ENCODE measurements at places on chromosomes 12 and 14. TPM values are rescaled to one million over a fixed set of nuclear protein-coding genes. Genes with fewer than 3 reads are reported as not detected.

The HOXC4 gene
- not detected for total RNA-seq

The AMDHD1 gene
- total RNA-seq: 1.1 TPM

The LALBA gene
- not detected for total RNA-seq

The ANO2 gene
- total RNA-seq: not detected

The POTEG gene
- not detected for total RNA-seq

The PPP1R36 gene
- total RNA-seq: not detected

DNA sequence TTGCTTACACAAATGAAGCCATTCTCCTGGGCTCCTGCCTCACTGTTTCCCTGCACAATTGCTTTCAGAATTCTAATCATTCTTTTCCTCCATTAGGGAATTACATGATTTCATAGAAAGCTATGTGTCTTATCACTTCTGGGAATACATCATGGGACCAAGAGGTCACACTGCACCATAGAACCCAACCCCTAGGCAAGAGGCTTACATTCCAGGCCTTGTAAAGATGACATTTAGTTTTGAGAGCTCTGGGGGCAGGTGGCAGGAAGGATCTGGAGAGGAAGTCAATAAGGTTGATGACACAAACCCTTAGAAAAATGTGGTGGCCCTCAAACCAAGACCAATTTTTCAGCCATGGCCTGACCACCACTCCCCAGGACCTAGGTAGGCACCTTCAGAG lies 57.1 kb downstream of the NUAK1 start:
- no peak overlapping the region for H3K27ac ChIP-seq
- peaks cover 69% of the 10 kb centered on the region for H3K27me3 ChIP-seq
- no peaks in the 10 kb centered on the region for H3K36me3 ChIP-seq
- H3K4me1 ChIP-seq: no peaks in the 10 kb centered on the region

DNA sequence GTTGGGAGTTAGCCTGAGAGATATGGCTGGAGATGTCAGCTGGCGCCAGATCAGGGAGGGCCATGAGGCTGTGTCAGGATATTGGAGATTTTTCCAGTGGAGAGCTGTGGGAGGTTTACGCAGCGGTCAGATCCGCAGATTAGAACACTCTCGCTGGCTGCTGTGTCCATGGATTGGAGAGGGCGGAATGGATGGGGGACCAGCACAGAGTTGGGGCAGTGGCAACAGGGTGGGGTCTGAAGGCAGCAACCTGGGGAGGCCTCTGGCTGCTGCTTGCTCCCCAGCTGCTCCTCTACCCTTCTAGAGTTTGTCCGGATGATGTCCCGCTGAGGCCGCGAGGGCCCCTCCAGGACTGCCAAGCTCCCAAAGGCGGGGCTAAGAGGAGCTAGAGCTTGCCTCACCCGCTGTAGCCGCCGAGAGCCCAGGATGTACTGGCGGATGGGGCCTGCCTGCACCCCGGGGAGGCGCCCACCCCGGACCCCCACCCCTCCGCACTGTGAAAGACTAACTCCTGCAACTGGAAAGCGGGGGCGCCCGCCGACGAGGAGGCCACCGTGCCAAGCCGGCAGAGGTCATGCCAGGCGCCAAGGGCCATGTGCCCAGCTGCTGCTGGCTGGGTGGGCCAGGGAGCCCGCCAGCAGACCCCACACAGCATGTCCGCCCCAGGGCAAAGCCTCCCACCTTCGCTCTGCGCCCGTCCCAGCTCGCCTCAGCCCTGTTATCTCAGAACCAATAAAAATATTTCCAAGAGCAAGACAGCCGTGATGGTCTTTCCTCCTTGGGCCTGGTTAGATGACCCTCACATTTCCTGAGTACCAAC lies 20.2 kb upstream of the MLEC start:
- no peak for DNase-seq
- no peaks in the 10 kb centered on the region for H3K4me1 ChIP-seq
- H3K36me3 ChIP-seq: peaks cover 2% of the 10 kb centered on the region
- no peak overlapping the region for H3K4me3 ChIP-seq

DNA sequence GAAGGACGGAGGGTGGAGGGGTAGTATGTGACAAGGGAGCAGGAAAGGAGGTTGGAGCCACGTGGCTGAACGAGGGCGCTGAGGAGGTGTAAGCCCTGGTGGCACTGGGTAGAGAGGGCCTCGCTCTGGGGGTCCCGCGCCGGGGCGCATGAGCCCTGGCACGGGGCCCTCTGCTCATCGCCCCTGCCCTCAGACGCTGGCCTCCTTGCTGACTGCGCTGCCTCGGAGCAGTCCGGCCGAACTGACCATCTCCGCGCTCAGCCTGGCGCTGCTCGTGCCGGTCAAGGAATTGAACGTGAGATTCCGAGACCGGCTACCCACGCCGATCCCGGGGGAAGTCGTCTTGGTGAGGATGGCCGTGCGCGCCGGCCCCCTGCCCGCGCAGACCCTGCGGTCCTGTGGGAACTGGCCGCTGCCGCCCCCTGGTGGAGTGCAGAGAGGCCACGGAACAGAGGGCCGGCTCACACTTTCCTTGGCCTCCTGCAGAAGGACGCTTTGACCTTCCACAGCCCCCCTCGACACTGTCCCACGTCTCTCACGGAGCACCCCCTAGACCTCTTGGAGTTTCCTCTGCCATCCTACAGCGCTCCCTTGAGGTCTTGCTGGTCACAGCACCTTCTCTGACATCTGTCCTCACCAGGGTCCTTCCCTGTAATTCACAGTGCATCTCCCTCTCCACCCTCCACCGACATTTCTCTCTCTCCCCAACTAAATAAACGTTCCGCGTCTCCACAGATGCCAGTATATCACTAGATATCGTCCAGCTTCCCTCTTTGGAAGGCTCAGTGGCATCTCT lies 10.5 kb downstream of the ARHGEF25 start:
- peak; percentile 39 for DNase-seq
- peaks cover 16% of the 10 kb centered on the region for H3K36me3 ChIP-seq
- no peak overlapping the region for H3K27ac ChIP-seq
- peak overlapping the region; percentile 92 for H3K4me3 ChIP-seq
- H3K27me3 ChIP-seq: peaks cover 96% of the 10 kb centered on the region

GRCh38 chr14:63960926-63961567 lies 108.2 kb downstream of the SYNE2 start:
- no peak for DNase-seq
- H3K36me3 ChIP-seq: no peaks in the 10 kb centered on the region
- no peaks in the 10 kb centered on the region for H3K27me3 ChIP-seq
- peaks cover 2% of the 10 kb centered on the region for H3K4me1 ChIP-seq

DNA sequence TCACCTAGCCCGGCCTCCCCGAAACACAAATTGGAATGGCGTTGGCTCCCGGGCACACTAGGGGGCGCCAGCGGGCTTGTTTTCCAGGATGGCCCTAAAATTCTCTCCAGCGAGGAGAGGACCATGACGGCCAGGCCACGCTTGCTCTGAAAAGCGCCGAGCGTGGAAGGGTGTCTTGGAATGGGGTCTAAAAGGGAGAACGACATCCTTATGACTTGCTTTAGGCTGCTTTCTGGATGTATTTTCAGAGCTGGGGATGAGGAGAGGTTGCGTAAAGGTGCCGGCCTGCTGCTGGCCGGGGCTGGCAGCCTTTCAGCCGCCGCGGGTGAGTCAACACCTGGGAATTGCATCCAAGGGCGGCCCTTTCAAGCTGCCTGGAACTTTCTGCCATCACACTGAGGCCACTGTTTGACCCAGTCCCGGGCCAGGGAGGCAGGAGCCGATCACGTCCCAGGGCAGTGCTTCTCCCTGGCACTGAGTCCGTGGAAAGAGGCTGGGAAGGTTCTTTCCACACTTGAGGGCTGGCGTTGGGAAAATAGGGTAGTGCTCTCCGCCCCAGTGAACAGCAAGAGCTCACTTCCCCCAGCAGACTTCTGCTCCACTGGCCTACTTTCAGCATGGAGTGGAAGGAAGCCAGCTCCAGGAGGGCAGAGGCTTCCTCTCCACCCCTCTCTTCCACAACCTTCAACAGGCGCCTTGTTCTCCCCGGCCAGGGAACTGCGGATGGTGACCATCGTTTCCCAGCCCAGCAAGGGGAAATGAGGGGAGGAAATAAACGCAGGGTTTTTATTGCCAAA lies 216.2 kb downstream of the TTC8 start:
- peak overlapping the region; percentile 50 for H3K4me3 ChIP-seq
- H3K4me1 ChIP-seq: peaks cover 5% of the 10 kb centered on the region
- H3K27me3 ChIP-seq: peaks cover 37% of the 10 kb centered on the region
- DNase-seq: peak; percentile 53

DNA sequence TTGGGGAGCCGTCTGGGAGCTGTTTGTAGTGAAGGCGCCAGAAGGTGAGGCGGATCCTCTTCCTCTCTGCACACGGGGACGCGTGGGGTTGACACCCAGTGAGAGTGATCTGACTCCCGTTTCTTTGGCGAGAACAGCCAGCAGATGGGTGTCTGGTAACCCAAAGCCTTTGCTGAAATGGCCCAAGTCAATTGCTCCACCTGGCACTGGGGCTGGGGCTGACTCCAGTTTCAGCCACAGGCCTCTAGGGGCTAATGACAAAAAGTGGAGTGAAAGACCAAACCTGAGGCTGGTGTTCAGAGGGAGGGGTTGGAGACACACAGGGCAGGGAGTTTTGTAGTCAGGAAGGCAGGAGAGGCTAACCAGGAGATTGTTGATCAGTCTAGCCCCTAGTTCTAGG lies 87.0 kb downstream of the FRMD6 start:
- H3K4me3 ChIP-seq: no peak overlapping the region
- H3K27ac ChIP-seq: no peak overlapping the region
- H3K4me1 ChIP-seq: peaks cover 9% of the 10 kb centered on the region
- H3K36me3 ChIP-seq: peaks cover 3% of the 10 kb centered on the region

DNA sequence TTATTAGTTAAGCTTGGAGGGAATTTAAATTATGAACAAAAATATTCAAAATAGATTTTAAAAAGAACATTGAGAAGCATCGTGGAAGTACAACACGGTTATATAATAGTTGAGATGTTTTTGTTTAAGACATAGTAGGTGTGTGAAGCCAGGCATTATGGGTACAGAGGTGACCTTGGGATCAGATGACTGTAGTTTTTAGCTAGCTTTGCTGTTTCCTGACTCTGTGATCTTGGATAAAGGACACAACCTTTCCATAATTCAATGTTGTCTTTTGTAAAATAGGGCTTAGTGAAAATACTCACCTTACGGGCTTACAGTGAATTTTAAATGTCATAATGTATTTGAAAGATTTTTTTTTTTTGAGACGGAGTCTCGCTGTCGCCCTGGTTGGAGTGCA lies 239.7 kb downstream of the SLC2A13 start:
- H3K4me1 ChIP-seq: no peaks in the 10 kb centered on the region
- no peak overlapping the region for H3K4me3 ChIP-seq
- H3K27ac ChIP-seq: no peak overlapping the region
- no peaks in the 10 kb centered on the region for H3K36me3 ChIP-seq

DNA sequence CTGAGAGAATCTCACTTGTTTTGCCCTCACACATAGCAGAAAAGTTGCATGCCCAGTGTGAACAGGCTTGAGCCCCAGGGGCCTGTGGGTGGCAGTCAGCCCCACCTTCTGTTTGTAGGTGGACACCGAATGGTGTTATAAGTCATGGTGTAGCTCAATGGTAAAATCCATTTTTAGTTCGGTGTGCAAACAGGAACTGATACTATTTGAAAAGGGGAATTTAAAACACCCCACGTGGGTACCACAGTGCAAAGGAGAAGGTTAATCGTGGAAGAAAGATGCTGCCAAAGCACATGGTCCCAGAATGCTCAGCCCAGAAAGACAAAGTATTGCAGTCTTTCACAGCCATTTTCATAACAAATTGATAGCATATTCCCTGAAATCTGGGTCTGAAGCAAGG lies 71.8 kb upstream of the GZMB start:
- H3K4me3 ChIP-seq: no peak overlapping the region
- DNase-seq: no peak

- no peak overlapping the region for H3K4me3 ChIP-seq
- no peaks in the 10 kb centered on the region for H3K27me3 ChIP-seq
- no peak overlapping the region for H3K27ac ChIP-seq
- no peaks in the 10 kb centered on the region for H3K4me1 ChIP-seq
Measured at GRCh38 chr14:56261046-56261445, 142.8 kb downstream of the PELI2 start.

GRCh38 chr12:6963016-6963731 lies 7.3 kb downstream of the PHB2 start:
- DNase-seq: no peak
- H3K4me3 ChIP-seq: peak overlapping the region; percentile 28
- H3K27me3 ChIP-seq: no peaks in the 10 kb centered on the region
- H3K27ac ChIP-seq: peak overlapping the region; percentile 98
- H3K36me3 ChIP-seq: peaks cover 6% of the 10 kb centered on the region

DNA sequence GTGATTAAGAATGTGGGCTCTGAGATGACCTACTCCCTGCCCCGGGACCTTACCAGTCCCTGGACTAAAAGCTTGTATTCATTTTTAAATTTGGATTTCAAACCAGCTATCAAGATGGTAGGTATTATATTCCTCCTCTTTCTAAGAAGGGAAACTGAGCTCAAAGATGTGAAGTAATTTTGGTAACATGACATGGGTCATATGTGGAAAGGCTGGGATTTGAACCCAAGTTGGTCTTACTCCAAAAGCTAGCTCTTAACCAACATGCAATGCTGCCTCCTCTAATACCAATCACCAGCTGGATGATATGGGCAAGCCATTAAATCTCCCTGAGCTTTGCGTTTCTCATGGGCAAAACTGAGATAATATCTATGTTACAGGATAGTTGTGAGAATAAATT lies 166.4 kb upstream of the SLC38A2 start:
- no peak for DNase-seq
- no peak overlapping the region for H3K4me3 ChIP-seq
- H3K27me3 ChIP-seq: no peaks in the 10 kb centered on the region
- no peaks in the 10 kb centered on the region for H3K36me3 ChIP-seq
- no peak overlapping the region for H3K27ac ChIP-seq

GRCh38 chr12:108641446-108642268 lies 8.0 kb upstream of the SELPLG start:
- peak overlapping the region; percentile 19 for H3K27ac ChIP-seq
- H3K27me3 ChIP-seq: no peaks in the 10 kb centered on the region
- peak overlapping the region; percentile 33 for H3K4me3 ChIP-seq

DNA sequence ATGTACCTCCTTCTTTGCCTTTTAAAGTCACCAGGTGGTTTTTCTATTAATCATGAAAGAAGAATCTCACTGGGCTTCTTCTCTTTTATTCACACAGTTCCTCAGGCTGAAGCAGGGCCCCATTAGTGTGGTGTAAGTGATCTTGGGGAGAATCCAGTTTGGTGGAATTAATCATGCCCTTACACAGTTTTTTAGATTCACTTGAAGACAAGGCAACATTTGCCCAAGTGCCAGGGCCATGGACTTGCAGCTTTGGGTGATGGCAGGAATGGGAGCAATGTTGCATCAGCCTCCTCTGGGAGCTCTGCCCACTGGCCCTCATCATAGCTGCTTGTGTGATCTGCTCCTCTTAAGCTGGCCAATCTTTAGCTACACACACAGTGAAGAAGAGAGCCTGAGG lies 33.8 kb downstream of the KCNK10 start:
- no peaks in the 10 kb centered on the region for H3K36me3 ChIP-seq
- no peaks in the 10 kb centered on the region for H3K4me1 ChIP-seq
- no peak overlapping the region for H3K27ac ChIP-seq
- DNase-seq: no peak
- H3K27me3 ChIP-seq: peaks cover 21% of the 10 kb centered on the region

- no peak overlapping the region for H3K27ac ChIP-seq
- H3K4me3 ChIP-seq: no peak overlapping the region
- DNase-seq: no peak
- H3K27me3 ChIP-seq: no peaks in the 10 kb centered on the region
Measured at GRCh38 chr14:103705118-103705503, 10.1 kb downstream of the XRCC3 start.

All from T-helper 17 cell (primary cell).